ENCODE measurements at places on chromosomes 3 and 15.

GRCh38 chr15:94704421-94704820 lies 473.1 kb downstream of the MCTP2 start:
- DNase-seq = no peak

- DNase-seq = no peak
Measured at GRCh38 chr15:85727068-85727467, 67.7 kb downstream of the KLHL25 start.

- DNase-seq = no peak
Measured at GRCh38 chr3:96677156-96677555, 137.2 kb upstream of the EPHA6 start.

GRCh38 chr3:73813692-73814292 lies 189.1 kb upstream of the PDZRN3 start:
- DNase-seq = no peak

DNA sequence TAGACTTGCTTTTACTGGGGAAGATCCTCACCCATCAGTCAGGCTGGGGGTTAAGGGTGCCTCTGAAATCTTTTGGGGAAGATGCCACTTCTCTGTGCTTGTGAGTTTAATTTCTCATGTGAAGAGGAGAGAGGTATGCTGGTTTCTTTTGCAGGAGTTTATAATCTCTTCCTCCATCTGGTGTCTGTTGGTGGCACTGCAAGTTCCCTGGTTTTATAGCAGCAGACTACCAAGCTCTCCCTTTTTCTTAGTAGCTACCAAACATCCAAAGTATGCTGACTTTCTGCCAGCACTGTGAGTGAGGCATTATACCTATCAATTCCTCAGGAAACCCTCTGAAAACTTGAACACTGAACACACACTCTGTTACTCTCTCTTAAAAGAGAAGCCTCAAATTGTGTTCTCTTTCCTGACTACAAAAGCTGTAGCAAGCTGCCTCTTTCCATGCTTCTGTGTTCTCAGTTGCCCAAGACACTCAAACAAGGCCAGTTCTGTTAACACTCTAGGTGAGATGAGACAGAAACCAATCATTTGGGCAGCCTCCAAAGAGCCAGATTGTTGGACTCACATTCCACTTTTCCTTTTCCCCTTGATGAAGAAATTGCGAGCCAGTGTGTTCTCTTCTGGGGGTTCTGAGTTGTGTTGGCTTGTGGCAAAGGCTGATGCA lies 299.5 kb downstream of the GAP43 start:
- no peak for DNase-seq

- DNase-seq = no peak
Measured at GRCh38 chr3:159604151-159604581, 384.5 kb upstream of the IL12A start.
